ENCODE measurements at places on chromosomes 5 and 9.

GRCh38 chr9:14027116-14027800 lies 286.7 kb downstream of the NFIB start:
- DNase-seq, result peak; percentile 10

DNA sequence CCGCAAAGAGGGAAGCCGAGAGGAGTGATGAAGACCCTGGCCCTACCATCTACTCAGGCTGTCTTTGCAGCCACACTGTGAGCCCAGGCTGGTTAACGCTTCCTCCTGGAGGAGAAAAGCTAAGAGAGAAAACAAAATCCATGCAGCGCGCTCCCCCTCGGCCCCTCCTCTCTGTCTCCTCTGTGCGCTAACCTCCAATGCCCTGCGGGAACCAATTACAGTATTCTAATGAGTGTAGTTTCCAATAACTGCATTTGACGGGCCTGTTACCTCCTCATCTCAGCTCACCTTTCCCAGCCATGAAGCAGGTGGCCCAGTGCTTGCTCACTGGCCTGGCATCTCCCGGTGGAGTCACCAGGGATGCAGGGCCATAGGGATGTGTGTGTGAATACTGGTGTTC lies 565.5 kb downstream of the EBF1 start:
- no peak for DNase-seq

DNA sequence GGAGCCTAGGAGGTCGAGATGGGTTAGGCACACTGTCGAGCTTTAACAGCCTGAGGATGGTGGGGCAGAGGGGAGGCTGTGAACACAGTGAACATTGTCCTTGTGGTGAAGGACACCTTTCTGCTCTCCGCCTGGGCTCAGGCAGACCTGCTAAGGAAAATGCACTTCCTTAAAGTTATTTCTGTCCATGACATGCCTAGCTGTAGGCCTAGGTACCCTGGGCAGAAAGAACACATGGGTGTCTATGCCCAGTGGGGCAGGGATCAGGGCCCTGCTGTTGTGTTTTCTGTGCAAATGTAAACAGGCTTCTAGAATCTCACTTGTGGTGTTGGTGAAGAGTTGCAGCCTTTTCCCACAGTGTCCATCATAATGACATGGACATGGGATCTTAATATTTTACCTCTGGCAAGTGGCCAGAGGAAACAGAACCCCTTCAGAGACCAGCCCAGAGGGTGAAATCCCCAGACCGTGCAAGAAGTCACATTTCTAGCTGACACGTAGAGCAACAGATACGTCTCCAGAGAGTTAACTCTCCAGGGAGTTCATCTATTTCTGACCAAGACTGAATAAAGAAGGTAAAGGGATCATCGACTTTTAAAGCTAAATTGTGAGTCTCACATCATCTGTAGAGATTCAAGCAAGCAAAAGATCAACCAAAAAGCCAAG lies 79.2 kb downstream of the C9orf152 start:
- DNase-seq, result no peak

DNA sequence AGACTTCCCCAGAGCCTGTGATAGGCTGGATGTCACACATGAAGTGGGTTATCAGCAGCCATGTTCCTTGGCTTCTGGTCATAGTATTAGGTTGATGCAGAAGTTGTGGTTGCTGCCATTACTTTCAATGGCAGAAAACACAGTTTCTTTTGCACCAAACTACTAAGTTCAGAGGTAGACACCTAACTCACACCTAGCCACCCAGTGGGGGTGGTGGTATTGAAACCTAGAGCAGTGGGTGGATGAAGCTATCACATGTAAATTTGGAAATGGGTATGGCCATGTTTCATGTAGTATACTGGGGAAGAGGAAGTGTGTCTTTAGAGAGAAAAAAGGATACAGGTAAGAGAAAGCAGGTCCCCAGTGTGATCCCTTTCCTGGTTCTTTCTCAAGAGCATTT lies 347.9 kb upstream of the SEMA6A start:
- DNase-seq, result no peak

GRCh38 chr9:111900858-111901612 lies 4.4 kb downstream of the UGCG start:
- DNase-seq, result no peak

DNA sequence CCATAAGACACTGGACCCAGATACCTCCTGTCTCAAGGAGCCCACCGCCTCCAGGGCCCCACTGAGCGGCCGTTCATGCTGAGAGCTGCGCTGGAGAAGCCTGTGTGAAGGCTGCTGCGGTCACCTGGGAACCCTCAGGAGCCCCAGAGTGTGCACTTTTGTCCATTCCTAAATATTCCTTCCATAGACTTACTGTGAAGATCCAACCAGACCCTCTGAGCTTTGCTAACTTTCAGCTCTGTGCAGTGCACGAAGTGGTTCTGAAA lies 119.5 kb downstream of the COL23A1 start:
- DNase-seq, result no peak

- DNase-seq, result no peak
These were observed 183.7 kb downstream of the CCDC171 start for GRCh38 chr9:15736569-15736968.

DNA sequence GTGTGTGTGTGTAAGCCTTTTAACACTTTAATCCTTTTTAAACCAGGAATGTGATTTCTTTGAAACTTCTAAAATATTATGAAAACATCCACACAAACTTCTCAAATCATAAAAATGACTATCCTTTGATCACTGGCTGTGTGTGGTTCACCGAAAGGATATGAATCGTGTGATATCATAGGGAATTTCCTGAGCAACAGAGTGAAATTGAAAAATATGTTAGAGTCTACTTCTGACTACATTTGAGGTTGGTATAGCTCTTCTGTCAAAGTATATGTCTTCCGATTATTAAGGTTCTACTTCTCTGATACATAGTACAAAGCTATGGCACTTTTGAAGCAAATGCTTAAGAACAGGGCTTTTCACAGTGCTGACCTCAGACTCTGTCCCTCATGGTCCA lies 40.3 kb downstream of the RGMB start:
- no peak for DNase-seq

DNA sequence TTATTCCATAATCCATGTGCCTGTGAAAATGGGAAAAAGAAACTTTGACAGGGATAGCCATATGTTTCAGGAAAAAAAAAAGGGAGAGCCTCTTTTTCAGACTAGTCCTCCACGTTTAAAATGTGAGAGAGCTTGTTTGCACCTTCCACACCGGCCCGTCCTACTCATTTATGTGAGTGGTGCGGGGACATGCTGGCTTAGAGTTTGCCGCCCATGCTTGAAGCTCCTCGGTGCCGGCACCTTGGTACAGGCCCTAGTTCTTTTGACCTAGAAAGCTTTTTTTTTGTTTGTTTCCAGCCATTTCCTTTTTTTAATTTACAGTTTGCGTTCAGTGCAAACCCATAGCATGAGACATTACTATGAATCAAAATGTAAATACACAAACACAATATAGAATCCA lies 27.8 kb downstream of the PSAT1 start:
- no peak for DNase-seq

DNA sequence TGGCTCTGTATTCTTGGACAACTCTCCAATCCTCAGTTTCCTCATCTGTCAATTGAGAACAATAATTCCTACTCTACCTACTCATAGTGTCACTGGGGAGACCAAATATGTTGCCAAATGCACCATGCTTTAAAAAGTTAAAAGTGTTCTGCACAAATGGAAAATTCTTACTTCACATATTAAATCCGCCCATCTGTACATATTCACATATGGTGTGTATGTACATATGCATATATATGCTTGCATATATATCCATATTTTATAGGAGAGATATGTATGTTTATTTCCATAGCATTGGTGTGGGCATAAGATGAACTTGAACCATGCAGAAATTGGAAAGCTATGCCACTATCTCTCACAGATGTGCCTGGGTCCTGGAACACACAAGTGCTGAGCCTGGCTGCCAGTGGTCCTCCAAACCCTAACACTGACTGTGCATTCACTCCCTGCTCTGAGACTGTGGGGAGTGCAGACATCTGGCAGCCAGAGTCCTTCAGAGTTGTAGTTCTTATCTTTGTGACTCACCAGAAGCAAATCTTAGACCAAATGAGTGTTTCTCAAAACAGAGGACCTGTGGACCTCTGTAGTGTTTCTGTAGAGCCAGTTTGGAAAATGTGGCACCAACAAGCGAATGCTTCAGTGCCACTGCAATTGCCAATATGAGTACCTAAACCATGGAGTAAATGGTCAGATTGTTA lies 168.7 kb downstream of the GRIA1 start:
- DNase-seq, result no peak

DNA sequence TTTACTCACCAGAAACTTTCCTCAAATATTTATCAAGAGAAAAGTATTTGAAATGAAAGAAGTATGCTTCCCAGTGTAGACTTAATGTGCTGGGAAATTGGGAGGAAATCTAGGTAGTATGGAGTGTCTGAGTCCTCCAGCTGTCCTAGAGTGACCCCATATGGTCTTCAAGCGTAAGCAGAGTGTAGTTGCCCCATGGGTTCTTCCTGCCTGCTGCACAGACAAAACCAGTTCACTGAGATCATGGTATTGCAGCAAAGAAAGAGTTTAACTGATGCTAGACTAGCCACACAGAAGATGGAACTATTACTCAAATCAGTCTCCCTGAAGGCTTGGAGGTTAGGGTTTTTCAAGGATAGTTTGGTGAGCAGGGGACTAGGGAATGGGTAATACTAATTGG lies 114.9 kb upstream of the PRLR start:
- no peak for DNase-seq

- DNase-seq, result no peak
These were observed 76.6 kb downstream of the PAPPA start for GRCh38 chr9:116230051-116230632.

DNA sequence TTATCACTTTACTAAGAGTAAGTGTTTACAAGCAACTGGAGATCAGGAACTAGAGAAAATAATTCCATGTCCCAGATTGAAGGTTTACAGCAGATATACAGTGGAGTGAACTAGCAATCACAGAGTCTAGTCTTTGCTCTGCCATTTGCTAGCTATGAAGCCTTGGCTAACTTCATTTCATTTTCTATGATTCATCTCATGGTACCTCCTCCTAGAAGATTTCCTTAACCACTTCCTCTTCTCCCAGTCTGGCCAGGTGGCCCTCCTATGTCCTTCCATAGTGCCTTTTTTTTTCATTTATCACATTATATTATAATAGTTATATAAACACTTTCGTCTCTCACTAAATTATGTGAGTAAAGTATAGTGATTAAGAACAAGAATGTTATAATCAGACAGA lies 52.1 kb downstream of the GRIA1 start:
- no peak for DNase-seq

GRCh38 chr5:120256376-120256775 lies 207.7 kb upstream of the PRR16 start:
- DNase-seq, result no peak

GRCh38 chr5:50595199-50595598 lies 71.2 kb upstream of the PARP8 start:
- DNase-seq, result peak; percentile 88

- no peak for DNase-seq
These were observed 166.2 kb upstream of the KLF9 start for GRCh38 chr9:70580606-70581195.

GRCh38 chr5:174337276-174338184 lies 292.0 kb downstream of the NSG2 start:
- no peak for DNase-seq

- DNase-seq, result no peak
These were observed 284.5 kb downstream of the SH3GL2 start for GRCh38 chr9:17863213-17863883.

DNA sequence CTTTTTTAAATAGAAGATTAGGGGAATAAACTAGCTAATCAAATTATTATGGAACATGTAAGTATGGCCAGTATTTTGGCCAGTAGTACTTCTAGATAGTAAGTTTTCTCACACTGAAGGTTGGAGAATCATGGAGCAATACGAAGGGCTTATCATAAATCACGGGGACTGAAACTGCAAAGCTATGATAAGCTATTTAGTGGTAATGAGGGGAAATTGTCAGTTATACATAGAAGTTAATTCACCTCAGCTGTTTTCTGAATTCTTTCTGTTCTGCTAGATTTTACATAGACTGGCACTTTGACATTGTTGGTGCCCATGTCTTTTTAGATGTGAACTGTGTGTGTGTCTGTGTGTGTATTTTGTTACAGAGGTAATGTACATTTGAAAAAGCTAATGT lies 34.5 kb upstream of the FAM151B start:
- DNase-seq, result no peak

GRCh38 chr5:134038138-134038537 lies 33.4 kb upstream of the VDAC1 start:
- DNase-seq, result no peak

DNA sequence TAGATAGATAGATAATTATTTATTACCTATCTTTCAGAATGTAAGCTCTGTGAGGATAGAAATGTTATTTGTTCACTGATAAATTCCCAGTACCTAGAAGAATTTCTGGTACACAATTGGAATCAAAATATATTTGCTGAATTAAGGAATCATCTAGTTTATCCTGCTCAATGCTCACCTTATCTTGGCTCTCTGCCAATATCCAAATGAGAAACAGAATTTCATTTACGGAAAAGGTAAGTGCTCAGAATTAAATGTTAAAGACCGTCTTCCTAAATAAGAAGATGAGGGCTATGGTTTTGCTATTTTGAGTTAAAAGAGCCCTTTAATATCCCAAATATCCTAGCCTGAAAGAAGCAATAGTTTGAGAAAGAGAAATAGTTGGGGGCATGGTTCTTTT lies 232.1 kb upstream of the PDE4D start:
- DNase-seq, result no peak

GRCh38 chr9:136599074-136599531 lies 53.3 kb upstream of the NOTCH1 start:
- DNase-seq, result no peak

GRCh38 chr5:58887721-58888409 lies 305.0 kb downstream of the RAB3C start:
- no peak for DNase-seq

DNA sequence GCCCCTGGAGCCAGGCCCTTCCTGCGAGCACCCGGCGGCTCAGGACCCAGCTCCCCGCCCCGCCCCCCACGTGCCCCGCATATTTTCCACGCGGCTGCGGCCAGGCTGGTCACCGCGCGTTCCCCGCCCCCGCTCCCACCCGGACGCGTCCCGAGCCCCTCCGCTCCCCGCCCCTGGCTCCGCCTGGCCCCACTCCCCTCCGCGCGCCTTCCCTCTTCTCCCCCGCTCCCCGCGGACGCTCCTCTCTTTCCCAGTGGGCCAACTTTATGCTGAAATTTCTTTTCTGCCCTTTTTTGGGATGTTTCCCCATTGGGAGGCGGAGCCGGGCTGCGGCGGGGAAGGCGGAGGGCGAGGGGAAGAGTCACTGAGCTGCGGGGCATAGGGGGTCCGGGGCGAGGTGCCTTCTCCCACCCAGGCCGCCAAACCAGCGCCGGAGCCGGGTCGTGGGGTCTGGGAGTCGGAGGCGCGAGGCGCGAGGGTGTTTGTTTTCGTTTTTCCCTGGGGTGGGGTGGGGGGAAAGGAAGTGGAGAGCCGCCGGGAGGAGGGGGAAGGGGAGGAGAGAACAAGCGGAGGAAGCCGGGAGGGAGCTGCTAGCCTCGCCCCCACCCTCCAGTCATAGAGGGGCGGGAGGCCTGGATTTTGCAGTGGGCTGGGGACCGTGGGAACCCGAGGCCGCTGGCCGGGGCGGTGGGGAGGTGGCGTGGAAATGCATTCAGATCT lies 1.0 kb upstream of the TPM2 start:
- peak; percentile 57 for DNase-seq

GRCh38 chr5:79143684-79144379 lies 32.2 kb downstream of the BHMT start:
- peak; percentile 5 for DNase-seq

- no peak for DNase-seq
These were observed 64.2 kb upstream of the CDKN2B start for GRCh38 chr9:22073349-22073748.

GRCh38 chr5:171537923-171538537 lies 118.6 kb downstream of the FGF18 start:
- DNase-seq, result no peak
